ENCODE measurements at places on chromosomes 6 and 20. TPM values are rescaled to one million over a fixed set of nuclear protein-coding genes. Genes with fewer than 3 reads are reported as not detected.

DNA sequence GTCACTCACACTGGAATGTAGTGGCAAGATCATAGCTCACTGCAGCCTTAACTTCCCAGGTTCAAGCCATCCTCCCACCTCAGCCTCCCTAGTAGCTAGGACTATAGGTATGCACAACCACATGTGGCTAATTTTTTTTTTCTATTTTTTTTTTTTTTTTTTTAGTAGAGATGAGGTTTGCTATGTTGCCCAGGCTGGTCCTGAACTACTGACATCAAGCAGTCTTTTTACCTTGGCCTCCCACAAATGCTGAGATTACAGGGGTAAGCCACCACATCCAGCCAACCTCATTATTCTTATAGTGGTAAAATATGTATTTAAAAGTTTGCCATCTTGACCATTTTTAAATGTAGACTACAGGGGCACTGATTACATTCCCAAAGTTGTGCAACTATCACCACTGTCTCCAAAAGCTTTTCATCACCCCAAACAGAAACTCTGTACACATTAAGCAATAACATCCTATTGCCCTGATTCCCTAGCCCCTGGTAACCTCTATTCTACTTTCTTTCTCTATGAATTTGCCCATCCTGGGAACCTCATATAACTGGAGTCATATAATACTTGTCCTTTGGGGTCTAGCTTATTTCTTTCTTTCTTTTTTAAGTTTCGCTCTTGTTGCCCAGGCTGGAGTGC, 268.0 kb upstream of the JARID2 start:
- DNase-seq = no peak

GRCh38 chr20:48851579-48851978, 23.8 kb upstream of the PREX1 start:
- no peak for DNase-seq

DNA sequence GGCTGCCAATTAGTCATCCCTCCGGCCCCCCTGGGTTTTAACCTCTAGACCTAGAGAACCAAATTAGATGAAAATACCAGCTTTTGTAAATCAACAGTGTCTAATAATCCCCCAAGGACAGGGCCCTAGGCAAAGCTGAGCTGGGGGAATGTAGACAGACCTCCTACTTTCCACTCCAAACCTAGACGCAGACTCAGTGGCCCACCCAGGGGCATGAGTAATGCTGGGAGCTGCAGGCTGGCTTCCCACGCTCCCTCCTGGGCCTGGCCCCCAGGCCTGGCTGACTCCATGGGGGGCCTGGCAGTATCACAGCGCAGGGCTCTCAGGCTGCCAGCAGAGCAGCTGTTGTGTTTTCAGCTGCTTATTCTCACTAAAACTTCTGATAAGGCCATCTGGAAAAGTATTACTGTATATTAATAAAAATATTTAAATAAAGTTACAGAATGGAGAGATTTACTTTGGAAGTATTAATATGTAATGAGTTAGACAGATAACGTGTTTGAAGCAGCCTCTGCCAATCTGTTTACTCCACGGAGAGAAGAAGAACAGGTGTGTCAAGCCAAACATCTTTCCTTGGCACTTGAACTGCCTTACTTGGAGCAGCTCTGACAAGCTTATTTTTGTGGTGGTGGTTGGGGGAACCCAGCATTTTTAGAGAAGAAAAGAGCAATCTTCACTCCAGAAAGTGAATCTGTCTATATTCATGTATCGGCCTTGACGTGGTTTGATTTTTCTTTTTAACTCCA, 144.0 kb upstream of the AGPAT4 start:
- peak; percentile 71 for DNase-seq

- DNase-seq = no peak
These were observed 81.9 kb downstream of the MDGA1 start for GRCh38 chr6:37615564-37616340.

- DNase-seq = no peak
These were observed 15.5 kb downstream of the MRPS18A start for GRCh38 chr6:43671801-43672690.

DNA sequence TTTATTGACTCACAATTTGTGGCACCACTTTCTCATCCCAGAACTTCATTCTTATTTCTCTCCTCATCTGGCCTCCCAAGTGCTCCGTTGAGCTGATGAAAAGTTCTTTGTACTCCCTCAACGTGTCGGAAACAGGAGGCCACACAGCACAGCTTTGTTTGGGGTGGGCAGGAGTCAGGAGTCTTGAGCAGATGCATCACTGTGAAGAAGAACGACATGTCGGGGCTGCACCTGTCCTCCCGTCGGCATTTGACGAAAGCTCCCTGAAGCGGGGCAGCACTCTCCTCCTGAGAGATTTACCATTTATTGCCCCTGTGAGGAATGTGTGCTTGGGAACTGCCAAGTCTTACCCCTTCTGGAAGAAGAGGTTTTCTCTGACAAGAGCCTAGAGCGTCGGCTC, 28.1 kb downstream of the TAF8 start:
- no peak for DNase-seq

DNA sequence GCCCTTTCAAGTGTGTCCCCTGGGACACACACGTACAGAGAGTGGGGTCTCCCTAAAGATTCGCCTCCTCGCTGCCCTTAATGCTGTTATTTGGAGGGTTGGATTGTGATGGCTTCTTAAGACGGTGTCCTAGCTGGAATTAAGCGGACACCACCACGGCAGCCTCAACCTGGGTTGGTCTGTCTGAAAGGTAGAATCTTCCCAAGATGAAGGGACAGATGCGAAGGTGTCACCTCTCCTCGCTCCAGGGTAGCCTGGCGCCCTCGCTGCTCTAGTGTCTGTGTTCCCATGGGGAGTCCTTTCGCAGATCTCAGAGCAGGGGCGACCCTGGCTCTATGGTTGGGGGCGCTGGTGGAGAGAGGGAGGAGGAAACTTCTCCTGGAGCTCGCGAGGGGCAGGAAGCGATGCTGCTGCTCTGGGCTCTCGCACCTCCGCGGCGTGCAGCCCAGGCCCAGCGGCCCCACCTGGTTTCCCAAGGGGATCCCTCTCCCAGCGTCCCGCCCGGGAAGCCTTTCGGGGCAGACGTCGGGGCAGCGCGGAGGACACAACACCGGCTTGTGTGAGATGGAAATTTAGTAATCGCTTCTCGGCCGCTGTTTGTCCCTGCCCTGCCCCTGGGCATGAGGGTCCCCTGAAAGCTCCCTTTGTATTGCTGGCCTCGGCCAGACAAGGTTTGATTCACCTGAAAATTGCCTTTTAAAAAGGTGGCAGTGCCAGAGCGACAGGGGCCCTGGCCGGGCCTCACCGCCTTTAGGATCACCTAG, 1.7 kb downstream of the RSPO3 start:
- DNase-seq = peak; percentile 27

DNA sequence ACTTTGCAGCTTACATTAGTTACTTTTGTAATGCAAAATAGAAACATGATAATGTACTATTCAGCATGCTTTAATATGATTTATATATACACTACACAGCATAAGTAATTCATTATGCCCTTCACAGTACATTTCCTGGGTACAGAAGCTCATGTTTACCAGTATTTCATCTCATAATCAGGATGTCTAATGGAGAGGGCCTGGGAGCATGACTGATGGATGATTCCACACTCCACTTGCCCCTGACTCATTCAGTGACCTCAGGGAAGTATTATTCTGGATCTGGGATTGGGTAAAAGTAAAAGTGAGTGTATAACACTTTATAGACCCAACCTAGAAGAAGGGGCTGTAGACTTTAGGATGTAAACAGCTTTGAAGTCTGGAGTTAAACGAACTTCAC, 31.4 kb upstream of the BACH2 start:
- no peak for DNase-seq

GRCh38 chr6:39517756-39518155, 195.3 kb upstream of the KCNK16 start:
- no peak for DNase-seq

DNA sequence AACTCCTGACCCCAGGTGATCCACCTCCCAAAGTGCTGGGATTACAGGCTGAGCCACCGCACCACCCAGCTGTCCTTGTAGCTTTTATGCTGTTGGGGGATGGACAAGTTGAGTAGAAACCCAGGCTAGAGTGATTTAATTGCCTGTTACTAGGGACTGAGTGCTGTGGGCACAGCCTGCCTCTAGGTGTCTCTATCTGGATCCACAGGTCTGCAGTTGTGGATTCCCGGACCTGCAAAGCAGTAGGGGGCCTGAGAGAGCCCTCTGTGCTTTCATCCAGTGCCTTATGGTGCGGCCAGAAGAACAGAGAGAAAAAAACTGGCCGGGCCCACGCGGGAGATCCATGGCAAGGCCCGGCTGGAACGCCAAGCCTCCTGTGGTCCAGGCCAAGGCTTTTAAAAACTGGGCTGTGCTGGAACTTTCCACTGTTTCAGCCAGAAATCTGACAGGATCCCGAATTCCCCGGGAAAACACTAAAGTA, 5.2 kb downstream of the SIRPA start:
- DNase-seq = peak; percentile 67

DNA sequence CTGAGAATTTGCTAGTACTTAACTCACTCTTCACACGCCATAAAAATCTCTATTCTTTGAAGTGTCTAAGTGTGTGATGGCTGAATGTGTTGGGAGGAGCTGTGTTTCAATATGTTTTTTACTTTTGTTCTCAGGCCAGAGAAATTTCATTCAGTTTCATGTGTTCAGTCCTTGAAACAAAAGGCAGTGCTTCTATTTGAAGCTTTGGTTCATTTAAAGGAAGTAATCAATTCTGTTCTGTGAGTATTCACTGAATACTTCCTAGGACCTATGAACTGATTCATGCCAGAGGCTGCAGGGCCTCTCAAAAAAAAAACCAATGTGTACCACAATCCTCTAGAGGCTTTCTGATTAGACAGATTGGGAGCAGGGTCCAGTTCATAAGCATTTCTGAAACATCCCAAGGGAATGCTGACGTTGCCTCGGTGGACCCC, 12.4 kb upstream of the F13A1 start:
- DNase-seq = no peak

- DNase-seq = no peak
These were observed 93.5 kb upstream of the KCNK16 start for GRCh38 chr6:39416026-39416425.

- DNase-seq = no peak
These were observed 25.9 kb upstream of the AIG1 start for GRCh38 chr6:143034689-143035334.

GRCh38 chr6:20481281-20481680, 53.0 kb upstream of the CDKAL1 start:
- no peak for DNase-seq

DNA sequence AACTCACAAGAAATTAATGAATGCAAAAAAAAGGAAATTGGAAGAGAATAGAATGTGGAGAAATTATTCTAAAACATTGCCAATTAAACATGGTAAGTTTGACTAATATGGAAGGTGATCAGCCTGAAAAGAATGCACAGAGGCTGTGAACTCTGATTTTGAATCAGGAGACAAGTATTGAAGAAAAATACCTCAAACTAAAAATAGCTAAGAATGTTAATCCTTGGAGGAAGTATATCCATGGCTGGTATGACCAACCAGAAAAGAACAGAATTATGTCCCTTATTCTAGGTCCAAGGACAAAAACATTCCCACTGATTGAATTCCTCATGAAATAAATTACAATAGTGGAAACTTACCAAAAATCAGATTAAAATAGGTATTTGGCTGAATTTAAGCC, 7.3 kb upstream of the RIMS1 start:
- DNase-seq = no peak

DNA sequence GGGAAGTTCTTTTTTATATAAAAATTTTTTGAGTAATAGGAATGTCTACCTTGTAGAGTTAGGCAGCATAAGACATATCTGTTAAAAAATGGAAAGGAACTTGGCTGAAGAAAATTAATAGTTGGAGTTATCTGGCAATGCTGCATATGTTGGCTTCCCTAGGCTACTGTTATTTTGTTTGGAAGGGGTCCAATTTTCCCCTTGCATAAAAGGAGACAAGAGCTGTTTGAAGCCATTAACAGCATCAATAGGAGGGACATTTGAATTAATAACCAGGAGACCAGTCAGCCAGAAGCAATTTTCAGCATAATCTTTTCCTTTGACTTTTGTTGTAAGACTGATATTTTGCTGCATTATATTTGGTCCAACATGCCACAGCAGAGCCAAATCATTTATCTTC, 80.9 kb upstream of the TAB2 start:
- no peak for DNase-seq

DNA sequence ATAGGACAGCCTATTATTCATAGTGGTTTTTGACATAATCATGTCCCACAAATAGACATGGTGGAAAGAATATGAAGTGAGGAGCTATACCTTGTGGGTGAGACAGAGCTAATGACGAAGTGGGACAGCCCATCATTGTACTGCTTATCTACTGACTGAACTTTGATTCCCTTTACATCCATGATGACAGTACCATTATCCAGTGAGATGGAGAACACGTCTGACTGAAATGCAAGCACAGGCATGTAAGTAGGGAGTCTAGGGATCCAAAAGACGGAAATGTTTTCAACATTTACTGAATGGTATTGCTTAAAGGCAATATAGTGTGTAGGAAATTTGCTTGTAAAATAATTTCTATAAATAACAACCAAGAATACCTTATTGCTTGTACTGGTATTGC, 43.5 kb downstream of the FAM229B start:
- DNase-seq = no peak

GRCh38 chr6:46453216-46453615, 38.0 kb downstream of the RCAN2 start:
- no peak for DNase-seq

DNA sequence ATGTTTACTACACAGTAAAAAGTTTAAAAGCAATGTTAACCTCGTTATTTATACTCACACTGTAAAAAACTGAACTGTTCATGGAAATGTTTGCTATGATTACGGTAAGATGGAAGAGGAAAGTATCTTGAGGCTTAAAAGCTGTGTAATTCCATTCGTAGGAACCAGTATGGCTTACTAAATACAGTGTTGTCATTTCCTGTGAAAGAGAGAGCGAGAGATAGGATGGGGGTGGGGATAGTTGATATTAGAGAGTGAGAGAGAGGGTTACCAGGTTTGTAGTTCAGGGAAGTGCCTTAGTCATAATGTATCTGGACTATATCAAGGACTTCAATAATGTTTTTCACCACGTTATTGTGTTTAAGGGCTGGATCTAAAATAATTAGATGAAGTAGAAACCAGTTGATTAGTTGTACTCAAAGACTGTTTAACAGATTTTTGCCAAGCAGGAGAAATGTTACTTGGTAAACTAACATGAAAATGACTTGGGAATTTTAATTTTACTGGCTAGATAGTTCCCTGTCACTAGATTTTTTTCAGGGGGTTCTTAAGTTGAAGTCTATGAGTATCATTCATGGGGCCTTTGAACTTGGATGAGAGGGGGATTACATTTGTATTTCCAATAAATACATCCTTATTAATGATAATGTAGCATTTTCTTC, 30.4 kb downstream of the AFDN start:
- DNase-seq = no peak

The COMMD7 gene
- total RNA-seq = 48.4 TPM

The GMPR gene
- 112 TPM for total RNA-seq

The NOP56 gene
- 54.2 TPM for total RNA-seq

The CEP57L1 gene
- 7.3 TPM for total RNA-seq

The CENPW gene
- total RNA-seq = 0.89 TPM

The CCN6 gene
- not detected for total RNA-seq

The SNX21 gene
- 21.3 TPM for total RNA-seq

The MMP24OS gene
- 48.4 TPM for total RNA-seq

The ADTRP gene
- not detected for total RNA-seq
